Urinary bladder (tissue), 4 donors: ENCODE measurements at places on chromosomes 1 and 21. TPM values are rescaled to one million over a fixed set of nuclear protein-coding genes. Genes with fewer than 3 reads are reported as not detected.

SELL gene
- 2.2 TPM for polyA plus RNA-seq

RBP7 gene
- 20.9 TPM for polyA plus RNA-seq

KAZN gene
- 7.2 TPM for polyA plus RNA-seq

CACNA1S gene
- polyA plus RNA-seq, result not detected

TLR5 gene
- 3.7 TPM for polyA plus RNA-seq

FMO4 gene
- 3.2 TPM for polyA plus RNA-seq

MFAP2 gene
- 20.3 TPM for polyA plus RNA-seq

RUNX3 gene
- polyA plus RNA-seq, result 2.5 TPM

CXADR gene
- polyA plus RNA-seq, result 4.8 TPM

SPRR1B gene
- polyA plus RNA-seq, result not detected

LGR6 gene
- 3.8 TPM for polyA plus RNA-seq

SPRR2A gene
- not detected for polyA plus RNA-seq

FCRLB gene
- 1.1 TPM for polyA plus RNA-seq

C1QB gene
- 351 TPM for polyA plus RNA-seq

- no peak for DNase-seq
Observed at GRCh38 chr1:20078171-20078651, 8.2 kb downstream of the PLA2G5 start.

DNA sequence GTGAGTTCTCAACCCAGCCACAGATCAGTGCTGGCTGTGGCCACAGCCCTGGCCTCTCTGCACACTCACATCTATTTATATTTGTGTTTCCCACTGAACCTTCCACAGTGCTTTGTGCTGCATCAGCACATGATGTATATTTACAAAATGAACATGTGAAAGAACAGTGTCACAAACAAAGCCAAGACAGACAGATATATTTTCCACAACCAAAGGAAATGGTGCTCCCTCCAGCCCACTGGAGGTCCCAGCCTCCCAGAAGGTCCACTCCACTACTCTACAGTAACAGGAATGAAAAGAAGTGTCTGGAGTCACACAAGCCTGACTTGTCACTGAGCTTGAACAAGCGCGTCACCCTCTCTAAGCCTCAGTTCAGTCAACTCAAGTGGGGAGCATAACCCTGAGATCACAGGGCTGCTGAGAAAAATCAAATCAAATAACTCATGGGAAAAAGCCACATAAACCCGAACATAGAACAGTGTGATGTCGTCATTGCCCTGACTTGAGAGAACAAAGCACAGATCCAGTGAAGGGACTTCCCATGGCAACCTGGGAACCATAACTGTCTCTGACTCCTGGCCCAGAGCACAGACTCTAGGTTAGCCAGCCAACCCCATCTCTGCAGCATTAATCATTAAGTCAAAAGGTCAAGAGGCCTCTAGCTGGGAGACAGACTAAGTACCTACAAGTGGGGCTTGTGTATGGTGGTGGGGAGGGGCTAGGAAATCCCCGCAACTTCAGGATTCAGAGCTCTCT is 121.2 kb downstream of the TRABD2B start:
- DNase-seq, result no peak

GRCh38 chr1:15489052-15489736 is 13.3 kb downstream of the CELA2B start:
- DNase-seq, result no peak

GRCh38 chr1:179003512-179004066 is 22.1 kb upstream of the FAM20B start:
- no peak for DNase-seq

DNA sequence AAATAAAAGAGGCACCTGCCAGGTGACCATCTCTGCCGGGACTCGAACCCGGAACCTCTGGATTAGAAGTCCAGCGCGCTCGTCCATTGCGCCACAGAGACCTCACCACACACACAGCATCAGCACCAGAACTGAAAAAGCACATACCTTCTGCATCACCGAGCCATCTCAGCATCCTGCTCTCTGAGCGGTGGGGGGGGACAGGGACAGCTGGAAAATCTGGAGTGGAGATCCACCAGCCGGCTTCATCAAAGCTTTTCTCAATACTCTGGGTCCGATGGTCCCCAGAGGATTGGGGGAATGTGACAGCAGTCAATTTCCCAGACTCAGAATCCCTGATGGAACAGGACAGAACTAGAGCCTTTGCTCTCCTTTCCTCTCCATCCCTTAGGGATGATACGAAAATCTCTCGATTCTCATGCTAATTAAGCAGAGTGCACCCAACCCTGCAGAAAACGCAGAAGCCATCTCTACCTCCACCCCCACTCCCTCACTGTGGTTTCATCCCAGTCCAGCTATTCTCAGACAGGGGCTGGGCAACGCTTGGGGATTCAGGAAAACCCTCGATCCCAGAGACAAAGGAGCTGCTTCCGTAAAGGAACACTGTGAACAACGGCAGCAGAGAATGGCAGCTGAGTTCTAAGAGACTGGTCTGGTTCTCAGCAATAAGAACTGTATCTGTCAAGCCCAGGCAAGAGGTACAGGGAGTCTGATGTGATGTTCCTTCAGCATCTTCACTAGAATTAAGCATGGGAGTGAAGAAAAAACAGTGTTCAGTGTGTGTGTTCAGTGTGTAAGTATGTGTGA is 29.6 kb upstream of the CADM3 start:
- DNase-seq, result peak; percentile 13

GRCh38 chr1:190738317-190738716 is 260.7 kb upstream of the BRINP3 start:
- no peak for DNase-seq

GRCh38 chr1:230899841-230900251 is 31.5 kb upstream of the C1orf198 start:
- DNase-seq, result no peak

DNA sequence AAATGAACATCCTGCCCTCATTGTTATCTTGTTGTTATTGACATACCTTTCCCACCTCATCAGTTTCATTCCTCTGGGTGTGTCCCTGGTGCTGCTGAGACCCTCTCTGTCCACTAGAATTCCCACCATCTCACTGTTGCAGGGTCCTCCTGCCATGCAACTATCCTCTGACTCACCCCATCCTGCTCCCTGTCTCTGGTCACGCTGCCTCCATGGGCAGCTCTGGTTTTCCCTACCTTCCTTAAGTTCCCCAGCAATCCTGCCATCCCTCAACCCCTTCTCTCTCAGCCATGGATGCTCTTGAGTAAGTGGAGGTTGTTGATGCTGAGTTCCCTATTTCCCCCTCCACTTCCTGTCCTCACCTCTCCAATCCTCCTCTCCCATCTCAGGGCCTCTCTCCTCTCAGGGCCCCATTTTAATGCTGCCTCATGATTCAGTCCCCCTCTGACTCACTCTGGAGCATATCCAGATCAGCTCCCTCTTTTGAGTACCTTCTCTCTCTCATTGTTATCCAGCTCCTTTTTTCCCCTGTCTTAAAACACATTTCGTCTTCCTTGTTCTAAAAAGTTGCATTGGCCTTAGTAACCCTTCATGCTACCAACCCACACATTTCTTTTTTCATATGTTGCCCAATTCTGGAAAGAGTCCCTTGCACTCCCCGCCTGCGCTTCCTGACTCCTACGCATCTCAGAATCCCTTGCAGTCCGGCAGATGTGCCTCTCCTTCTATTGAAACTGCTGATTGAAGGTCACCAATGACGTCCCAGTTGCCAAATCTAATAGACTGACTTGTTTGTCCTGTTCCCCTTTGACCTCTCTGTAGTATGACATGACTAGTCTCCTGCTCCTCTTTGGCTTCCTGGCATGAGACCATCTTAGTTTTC is 92.0 kb downstream of the CNIH3 start:
- DNase-seq, result no peak

GRCh38 chr1:170659399-170660035 is 4.4 kb upstream of the PRRX1 start:
- no peak for DNase-seq

GRCh38 chr1:206808615-206809014 is 36.3 kb upstream of the IL10 start:
- DNase-seq, result no peak

GRCh38 chr1:109819906-109820305 is 56.2 kb upstream of the EPS8L3 start:
- no peak for DNase-seq

DNA sequence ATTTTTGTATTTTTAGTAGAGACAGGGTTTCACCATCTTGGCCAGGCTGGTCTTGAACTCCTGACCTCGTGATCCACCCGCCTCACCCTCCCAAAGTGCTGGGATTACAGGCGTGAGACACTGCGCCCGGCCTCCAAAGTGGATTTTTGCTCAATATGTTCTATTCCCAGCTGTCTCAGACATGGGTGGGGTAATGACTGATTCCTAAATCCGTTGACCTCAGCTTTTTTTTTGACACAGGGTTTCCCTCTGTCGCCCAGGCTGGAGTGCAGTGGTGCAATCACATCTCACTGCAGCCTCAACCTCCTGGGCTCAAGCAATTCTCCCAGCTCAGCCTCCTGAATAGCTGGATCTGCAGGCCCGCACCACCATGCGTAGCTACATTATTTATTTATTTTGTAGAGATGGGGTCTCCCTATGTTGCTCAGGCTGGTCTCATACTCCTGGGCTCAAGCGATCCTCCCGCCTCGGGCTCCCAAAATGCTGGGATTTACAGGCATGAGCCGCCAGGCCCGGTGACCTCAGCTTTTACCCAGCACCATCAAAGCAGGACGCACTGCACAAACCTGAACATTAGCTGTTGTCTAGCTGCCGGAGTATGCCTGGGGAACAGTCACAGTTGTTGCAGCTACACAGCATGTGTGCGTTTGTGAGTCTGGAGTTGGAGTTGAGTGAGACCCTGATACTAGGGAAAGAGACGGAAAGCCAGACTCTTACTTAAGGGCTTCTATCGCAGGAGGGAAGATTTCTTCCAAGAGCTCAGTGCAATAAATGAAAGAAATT is 43.7 kb upstream of the PSEN2 start:
- no peak for DNase-seq

GRCh38 chr21:38385427-38386175 is 112.7 kb downstream of the ERG start:
- DNase-seq, result no peak

- no peak for DNase-seq
Observed at GRCh38 chr1:38990386-38990737, 714 bp upstream of the AKIRIN1 start.

GRCh38 chr21:31945546-31945945 is 72.7 kb downstream of the HUNK start:
- peak; percentile 84 for DNase-seq

DNA sequence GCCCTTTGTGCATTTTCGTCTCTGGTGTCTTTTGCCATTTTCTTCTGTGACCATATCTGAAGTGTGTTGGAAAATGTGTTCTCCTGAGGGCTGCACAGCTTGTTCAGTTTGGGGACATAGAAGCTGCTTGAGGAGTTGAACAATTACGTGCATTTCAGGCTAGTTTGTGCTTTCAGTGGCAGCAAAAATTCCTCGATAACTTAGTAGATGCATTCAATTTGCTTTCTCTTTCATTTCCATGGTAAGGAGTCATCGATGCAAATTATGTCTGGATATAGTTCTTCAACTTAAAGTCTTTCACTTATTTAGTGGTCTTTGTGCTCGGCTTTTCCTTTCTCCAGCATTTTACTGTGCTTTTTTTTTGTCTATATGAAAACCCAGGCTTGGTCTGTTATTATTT is 441.5 kb downstream of the PLA2G4A start:
- DNase-seq, result no peak

DNA sequence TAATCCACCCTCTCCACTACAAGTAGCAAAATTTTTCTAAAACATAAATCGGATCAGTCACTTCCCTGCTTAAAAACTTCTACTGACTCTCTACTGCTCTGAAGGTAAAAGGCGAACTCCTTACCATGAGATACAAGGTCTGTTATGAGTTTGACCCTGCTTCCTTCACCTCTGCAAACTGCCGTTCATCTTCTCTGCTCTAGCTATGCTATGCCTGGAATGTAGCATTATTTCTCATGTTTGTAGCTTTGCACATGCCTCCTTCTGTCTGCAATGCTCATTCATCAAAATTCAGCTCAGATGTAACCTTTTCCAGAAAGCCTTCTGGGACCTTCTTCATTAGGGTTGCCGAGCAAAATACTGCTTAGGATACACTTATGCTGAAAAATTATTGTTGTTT is 30.8 kb downstream of the RPL5 start:
- DNase-seq, result no peak

- peak; percentile 64 for DNase-seq
Observed at GRCh38 chr1:85940656-85941306, 215.8 kb downstream of the COL24A1 start.

GRCh38 chr1:170721621-170722020 is 57.7 kb downstream of the PRRX1 start:
- DNase-seq, result no peak

- no peak for DNase-seq
Observed at GRCh38 chr1:22971611-22972405, 858 bp downstream of the LACTBL1 start.

DNA sequence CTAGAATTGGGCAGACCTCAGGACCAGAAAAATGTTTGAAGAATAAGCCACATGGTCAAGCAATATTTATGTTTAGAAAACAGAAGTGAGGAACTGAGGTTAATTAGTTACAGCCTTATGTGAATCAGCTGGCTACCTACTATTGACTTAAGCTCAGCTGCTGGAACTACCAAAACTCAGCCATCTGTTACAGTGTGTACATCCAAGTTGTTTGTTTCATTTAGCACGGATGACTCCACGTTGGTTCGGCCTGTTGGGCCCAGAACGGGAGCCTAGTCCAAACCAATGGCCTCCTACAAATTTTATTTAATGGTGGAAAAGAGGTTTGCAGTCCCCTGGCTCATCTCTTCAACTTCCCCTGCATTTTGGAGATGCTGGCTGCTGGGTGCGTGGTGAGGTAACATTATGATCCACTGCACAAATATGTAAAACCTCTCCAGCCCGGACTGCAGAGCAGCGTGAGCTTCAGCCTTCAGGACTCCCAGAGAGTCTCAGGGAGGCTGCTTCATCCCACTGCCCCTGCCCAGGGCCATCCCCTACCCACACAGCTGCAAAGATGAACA is 143.4 kb downstream of the ZZZ3 start:
- DNase-seq, result no peak

DNA sequence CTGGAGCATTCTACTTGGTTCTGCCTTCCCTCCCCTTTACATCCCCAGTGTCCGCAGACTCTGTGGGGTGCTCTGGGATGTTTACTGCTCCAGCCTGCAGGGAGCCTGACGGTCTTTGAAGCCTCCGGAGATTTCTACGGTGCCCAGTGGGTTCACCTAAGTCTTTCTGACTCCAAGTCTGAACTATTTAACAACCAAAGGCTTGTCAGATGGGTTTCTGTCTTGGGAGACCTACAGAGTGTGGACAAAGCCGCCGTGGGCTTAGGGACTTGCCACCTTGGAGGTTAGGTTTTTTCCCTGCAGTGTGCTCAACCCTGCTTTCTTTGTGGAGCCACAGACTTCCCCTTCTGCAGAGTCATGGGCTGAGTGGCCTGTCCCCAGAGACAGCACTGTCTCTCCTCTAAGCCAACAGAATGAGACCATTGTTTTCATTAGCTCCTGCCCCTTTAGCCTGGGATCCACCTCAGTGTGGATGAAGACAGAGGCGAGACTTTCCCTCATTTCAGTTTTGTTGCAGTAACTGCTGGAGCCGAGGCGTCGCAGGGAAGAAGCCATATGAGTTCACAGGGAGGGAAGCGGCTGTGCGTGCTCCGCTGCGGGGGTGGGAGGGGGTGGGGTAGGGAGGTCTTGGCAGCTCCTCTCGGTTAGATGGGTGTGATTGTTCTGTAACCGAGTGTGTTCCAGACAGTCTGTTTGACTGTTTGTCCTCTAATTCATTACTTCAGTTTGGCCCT is 120.7 kb downstream of the CNIH3 start:
- no peak for DNase-seq
